Hematopoietic multipotent progenitor cell treated with erythropoietin and hydrocortisone succinate and interleukin-3 and kit ligand, for 8 days (in vitro differentiated cells): ENCODE measurements at places on chromosomes 6 and 20.

DNA sequence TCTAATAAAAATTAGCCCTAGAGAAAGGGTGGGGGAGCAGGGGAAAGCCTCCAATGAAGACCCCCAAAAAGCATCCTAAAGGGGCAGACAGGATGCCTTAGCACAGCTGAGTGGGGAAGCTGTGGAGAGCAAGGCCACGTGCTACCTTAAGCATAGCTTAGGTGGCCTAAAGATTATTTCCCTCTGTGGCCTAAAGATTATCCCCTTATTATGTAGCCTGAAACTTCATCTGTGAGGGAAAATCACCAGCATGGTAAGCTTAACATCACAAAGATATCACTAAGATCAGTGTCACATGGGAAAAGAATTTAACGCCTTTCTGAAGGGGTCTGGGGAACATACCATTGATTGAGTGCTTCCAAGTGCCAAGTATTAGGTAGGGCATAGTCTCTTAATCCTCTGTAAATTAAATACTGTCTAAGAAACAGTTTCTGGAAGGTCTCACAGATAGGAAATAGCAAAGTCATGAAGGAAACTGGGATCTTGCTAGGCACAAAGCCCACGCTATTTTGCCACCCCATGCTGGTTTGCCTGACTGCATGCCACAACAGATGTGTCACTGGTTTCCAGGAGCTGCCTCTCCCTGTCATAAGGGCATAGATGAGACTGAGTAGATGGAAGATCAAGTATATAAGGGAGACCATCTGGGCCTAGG is 170.0 kb downstream of the HACE1 start:
- no peak for DNase-seq

GRCh38 chr6:160177220-160177619 is 55.6 kb downstream of the SLC22A1 start:
- no peak for DNase-seq

DNA sequence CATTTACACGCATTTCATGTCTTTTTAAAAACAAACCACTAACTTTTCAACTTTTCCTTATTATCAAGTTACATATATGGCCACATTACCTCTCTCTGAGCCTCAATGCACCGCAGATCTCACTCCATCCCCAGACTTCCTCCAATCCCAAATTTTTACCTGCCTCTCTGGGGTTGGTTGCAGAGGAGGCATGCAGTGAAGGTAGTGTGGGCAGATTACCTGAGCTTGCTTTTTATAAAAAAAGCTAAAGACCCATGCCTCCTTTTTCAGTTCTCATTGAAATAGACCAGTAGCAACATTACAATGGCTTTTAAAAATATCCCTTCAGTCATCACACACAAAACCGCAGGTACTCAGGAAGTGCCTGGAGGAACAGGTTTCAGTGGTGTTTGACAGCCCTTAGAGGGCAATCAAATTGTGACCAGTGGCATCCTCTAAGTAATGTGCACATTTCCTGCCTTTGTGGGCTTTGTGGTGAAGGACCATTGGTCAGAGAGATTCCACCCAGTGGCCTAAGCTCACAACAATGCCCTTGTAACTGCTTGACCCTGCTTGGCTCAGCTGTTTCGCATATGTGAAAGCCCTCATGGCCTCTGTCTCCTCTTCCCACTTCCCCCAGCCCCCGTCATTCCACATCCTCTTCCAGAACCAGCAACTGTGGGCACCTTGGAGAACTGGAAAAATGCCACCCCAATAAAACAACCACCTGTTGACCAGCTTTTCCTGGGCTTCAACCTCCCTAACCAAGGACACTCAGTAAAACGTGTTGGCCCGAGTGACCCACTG is 30.2 kb upstream of the IL17A start:
- DNase-seq = no peak

DNA sequence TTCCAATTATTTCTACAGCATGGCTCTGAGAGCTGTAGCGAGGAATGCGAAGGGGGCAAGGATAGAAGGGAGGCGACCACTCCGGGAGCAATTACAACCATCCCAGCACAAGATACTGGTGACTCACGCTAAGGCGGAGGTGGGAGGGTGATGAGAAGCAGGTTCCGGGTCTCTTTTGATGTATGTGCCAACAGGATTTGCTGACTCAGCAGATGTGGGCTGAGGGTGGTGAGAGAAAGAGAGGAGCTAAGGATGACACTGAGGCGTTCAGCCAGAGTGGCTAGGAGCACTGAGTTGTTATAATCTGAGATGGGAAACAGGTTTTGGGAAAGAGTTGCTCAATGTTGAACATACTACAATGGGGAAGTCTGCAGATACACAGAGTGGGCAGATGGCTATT is 9.3 kb upstream of the TXNDC5 start:
- DNase-seq = peak; percentile 58

GRCh38 chr6:121666814-121667213 is 231.4 kb downstream of the GJA1 start:
- peak; percentile 42 for DNase-seq

DNA sequence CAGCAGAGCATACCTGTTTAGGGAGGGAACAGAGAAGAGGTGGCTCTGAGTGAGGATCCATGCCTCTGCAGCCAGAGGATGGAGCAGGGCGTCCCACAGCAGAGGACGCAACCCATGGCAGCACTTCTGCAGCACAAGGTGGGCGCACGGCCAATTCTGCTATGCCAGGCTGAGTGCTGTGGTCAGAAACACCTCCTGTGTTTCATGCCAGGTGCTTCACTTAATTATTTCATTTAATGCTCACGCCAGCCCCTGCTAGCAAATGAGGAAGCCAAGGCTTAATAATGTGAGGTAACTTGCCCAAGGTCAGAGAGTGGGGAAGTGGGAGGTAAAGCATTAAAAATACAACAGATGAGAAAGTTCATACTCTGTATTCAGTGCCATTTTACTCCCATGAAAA is 68.5 kb upstream of the PTGIS start:
- DNase-seq = no peak

DNA sequence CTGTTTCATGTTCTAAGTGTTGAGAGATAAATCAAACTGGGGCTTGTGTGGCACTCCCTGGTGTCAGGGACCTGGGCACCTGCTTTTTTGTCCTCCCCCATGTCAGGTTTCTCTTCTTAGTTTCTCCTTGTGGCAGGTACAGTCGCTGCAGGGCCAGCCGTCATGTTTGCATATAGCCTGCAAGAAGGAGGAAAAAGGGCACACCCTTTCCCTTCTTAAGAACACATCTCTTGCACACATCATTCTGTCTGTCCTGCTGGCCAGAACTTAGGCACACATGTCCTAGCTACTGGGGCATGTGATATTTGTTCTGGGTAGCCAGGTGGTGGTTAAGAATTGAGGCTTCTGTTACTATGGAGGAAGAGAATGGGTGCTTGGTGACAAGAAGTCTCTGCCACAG is 27.9 kb downstream of the CDC5L start:
- DNase-seq = peak; percentile 11

DNA sequence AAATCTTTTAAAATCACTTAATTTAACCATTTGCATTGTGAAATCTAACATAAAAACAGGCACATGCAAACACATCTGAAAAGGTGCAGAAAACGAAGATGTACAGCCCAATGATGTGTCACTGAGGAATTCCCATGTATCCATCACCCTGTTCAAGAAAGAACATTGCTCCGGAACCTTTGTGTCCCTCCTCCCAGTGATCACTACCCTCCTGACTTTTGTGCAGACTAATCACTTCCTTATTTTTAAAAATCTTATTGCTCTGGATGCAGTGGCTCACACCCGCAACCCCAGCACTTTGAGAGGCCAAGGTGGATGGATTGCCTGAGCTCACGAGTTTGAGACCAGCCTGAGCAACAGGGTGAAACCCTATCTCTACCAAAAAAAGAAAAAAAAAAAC is 14.6 kb downstream of the GINS1 start:
- DNase-seq = no peak

- peak; percentile 20 for DNase-seq
Measured at GRCh38 chr6:149896491-149896890, 1.4 kb downstream of the RAET1E start.

DNA sequence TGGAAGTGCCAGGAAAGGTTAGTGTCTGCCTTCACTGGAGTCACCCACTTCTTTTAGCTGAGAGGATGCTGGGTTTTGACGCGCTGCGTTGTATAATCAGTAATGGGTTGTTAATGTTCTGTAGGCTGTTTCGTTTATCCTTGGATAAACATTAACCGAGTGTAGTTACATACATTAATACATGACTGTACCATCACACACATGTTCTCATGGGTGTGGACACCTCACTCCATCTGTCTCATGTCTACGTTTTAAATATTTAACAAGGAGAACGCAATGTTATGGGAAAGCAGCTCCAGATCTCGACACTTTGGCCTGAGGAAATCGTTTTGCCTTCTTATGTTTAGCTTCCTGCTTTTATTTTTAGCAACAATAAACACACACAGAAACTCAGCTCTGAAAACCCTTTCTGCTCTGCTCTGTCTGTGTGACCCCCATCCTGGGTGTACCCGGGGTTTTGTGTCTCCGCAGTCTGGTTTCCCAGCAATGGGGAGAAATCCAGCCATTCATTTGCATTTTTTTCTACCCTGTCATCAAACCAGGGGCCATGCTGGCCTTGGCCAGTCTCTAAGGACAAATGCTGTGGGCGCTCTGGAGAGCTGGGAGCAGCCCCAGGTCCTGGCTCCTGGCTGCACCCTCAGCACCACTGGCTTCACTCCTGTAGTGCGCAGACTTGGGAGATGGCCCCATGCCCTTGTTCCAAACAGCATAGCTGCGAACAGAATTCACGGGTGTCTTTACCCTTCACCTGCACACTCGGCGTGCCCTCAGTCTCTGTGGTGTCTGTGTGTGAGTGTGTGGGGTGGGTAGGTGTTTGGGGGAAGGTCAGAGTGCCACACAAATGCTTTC is 110.8 kb downstream of the ERMARD start:
- no peak for DNase-seq

- DNase-seq = no peak
Measured at GRCh38 chr20:32208499-32209154, 947 bp downstream of the POFUT1 start.

GRCh38 chr6:158165919-158166416 is 2.1 kb downstream of the SERAC1 start:
- no peak for DNase-seq
